ENCODE measurements at places on chromosomes 5 and 9. TPM values are rescaled to one million over a fixed set of nuclear protein-coding genes. Genes with fewer than 3 reads are reported as not detected.

DNA sequence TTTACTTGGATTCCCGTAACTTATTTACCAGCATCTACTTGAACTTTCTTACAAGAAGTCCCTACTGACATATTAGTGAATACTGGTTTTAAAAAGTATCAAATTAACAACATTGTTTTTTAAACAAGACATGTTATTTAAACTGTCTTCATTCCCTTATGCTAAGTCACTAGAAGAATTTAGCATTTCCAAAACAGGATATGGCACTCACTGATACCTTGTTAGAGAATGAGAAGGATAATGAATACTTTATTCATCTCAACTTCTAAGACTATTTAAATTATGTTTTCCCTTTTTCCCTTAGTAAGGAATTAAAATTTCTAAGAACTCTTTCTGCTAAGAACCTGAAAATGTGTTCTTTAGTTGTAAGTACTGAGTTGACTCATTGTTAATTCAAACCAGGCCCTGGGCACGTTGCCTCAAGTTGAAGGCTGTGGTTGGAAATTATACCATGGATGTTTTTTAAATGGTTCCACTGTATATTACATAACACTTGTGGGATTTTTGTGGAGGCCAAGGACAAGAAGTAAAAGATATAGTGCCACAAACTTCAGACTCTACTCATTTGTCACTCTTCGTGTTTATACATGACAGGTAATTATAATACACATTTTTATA, 219.0 kb upstream of the EDIL3 start:
- no peak overlapping the region for H3K4me3 ChIP-seq
- H3K36me3 ChIP-seq = no peaks in the 10 kb centered on the region
- H3K4me1 ChIP-seq = peaks cover 5% of the 10 kb centered on the region
- H3K27ac ChIP-seq = no peak overlapping the region
- DNase-seq = no peak

Gene TXNDC15
- 29.4 TPM for total RNA-seq

Gene LCN15
- not detected for total RNA-seq

Gene PCDHB13
- total RNA-seq = not detected

GRCh38 chr9:121071370-121071755, 3.4 kb upstream of the CNTRL start:
- no peak for DNase-seq
- peaks cover 24% of the 10 kb centered on the region for H3K36me3 ChIP-seq
- H3K27me3 ChIP-seq = no peaks in the 10 kb centered on the region

Data from activated naive CD8-positive, alpha-beta T cell treated with anti-CD3 and anti-CD28 coated beads for 36 hours (primary cell).